ENCODE measurements at places on chromosomes 7 and 10.

- no peak for DNase-seq
Observed at GRCh38 chr7:28729281-28729680, 228.8 kb downstream of the TRIL start.

- no peak for DNase-seq
Observed at GRCh38 chr10:70176441-70176840, 6.1 kb upstream of the SAR1A start.

- no peak for DNase-seq
Observed at GRCh38 chr7:106059556-106059955, 52.6 kb downstream of the SYPL1 start.

GRCh38 chr7:9523579-9523978 lies 1090.2 kb downstream of the NXPH1 start:
- DNase-seq, result no peak

DNA sequence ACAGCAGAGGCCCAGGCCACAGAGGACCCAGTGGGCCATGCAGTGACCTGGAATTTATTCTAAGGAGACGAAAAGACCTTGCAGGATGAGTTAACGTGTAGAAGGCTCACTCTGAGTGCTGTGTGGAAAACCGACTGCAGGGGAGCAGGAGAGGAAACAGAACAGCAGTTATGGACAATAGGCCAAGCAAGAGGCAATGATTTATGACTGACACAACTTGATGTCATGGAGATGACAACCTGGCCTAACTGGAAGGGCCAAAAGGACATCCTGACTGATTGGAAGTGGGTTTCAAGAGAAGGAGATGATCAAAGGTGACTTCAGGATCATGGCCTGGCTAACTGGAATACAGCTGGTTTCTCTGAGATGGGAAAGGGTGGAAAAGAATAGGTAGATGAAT lies 70.2 kb upstream of the RAPGEF5 start:
- no peak for DNase-seq

- DNase-seq, result no peak
Observed at GRCh38 chr10:121425623-121426022, 172.6 kb downstream of the FGFR2 start.

DNA sequence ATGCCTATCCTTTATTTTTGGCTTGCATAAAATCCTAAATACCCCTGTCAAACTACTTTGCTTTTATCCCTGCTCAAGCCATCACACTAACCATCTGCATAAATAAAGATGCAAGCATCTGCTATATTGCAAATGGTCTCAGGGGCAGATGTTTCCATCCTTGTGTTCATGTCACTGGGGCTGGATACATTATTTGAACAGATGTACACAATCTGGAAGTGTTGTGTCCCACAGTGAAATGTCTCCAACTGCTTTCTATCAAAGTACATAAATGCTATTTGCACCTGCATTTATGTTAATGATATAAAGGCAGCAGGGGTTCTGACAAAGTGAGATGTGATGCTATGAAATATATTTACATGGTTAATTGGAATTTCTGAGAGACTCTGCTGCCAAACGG lies 163.1 kb downstream of the ZNF438 start:
- no peak for DNase-seq
